Tracheal epithelial cell (primary cell): ENCODE measurements at places on chromosomes 4 and X. TPM values are rescaled to one million over a fixed set of nuclear protein-coding genes. Genes with fewer than 3 reads are reported as not detected.

CLCN5 gene
- total RNA-seq, result 7.2 and 9.0 TPM in 2 replicates

MAML3 gene
- 0.48 and 1.9 TPM in 2 replicates for total RNA-seq

TMPRSS11A gene
- under 0.01 TPM in 1 of 2 replicates, not detected in the other for total RNA-seq

GAGE12H gene
- not detected in 2 replicates for total RNA-seq

SATL1 gene
- total RNA-seq, result not detected in 2 replicates

REELD1 gene
- total RNA-seq, result not detected in 2 replicates
